BJ (cell line): ENCODE measurements at places on chromosomes 4 and X. TPM values are rescaled to one million over a fixed set of nuclear protein-coding genes. Genes with fewer than 3 reads are reported as not detected.

Gene PNMA6F
- polyA plus RNA-seq, result not detected in 2 replicates

Gene DKK2
- 0.25 and 0.37 TPM in 2 replicates for polyA plus RNA-seq

Gene DAPP1
- polyA plus RNA-seq, result not detected in 2 replicates

Gene GC
- not detected in 2 replicates for polyA plus RNA-seq

Gene PNMA6A
- polyA plus RNA-seq, result 0.88 and 1.3 TPM in 2 replicates

Gene SSX1
- not detected in 2 replicates for polyA plus RNA-seq

Gene CENPVL2
- polyA plus RNA-seq, result not detected in 2 replicates

Gene ZIC3
- not detected in 2 replicates for polyA plus RNA-seq

Gene COMMD8
- 10.4 and 19.2 TPM in 2 replicates for polyA plus RNA-seq

Gene ZNF41
- polyA plus RNA-seq, result 4.8 and 6.5 TPM in 2 replicates

Gene RAB39B
- 0.26 and 0.29 TPM in 2 replicates for polyA plus RNA-seq

Gene GATB
- polyA plus RNA-seq, result 20.5 and 22.2 TPM in 2 replicates

Gene UCP1
- polyA plus RNA-seq, result not detected in 2 replicates

Gene TBC1D9
- polyA plus RNA-seq, result 12.0 and 12.5 TPM in 2 replicates

Gene REELD1
- not detected in 2 replicates for polyA plus RNA-seq

Gene KLHL4
- not detected in 2 replicates for polyA plus RNA-seq

Gene SPANXA2
- not detected in 2 replicates for polyA plus RNA-seq

Gene NLGN4X
- 0.48 and 1.1 TPM in 2 replicates for polyA plus RNA-seq

Gene ZNF518B
- polyA plus RNA-seq, result 8.7 and 17.9 TPM in 2 replicates

Gene FAM184B
- polyA plus RNA-seq, result 0.01 and 0.02 TPM in 2 replicates

Gene TGIF2LX
- not detected in 2 replicates for polyA plus RNA-seq

Gene LEF1
- 2.6 and 2.7 TPM in 2 replicates for polyA plus RNA-seq

Gene GAGE12H
- polyA plus RNA-seq, result not detected in 2 replicates

Gene UGT2B10
- not detected in 2 replicates for polyA plus RNA-seq

Gene PRDM8
- 2.6 and 2.7 TPM in 2 replicates for polyA plus RNA-seq

Gene SPOCK3
- polyA plus RNA-seq, result not detected in 2 replicates

Gene ADAMTS3
- 0.70 and 1.0 TPM in 2 replicates for polyA plus RNA-seq

Gene WDR17
- polyA plus RNA-seq, result 0.10 and 0.15 TPM in 2 replicates

Gene HAUS3
- 1.9 and 4.0 TPM in 2 replicates for polyA plus RNA-seq
